Stimulated activated CD4-positive, alpha-beta T cell treated with anti-CD3 and anti-CD28 coated beads, Interleukin-1b, Interleukin-23, amount 100 ng/mL, for 48 hours (primary cell): ENCODE measurements at places on chromosomes 6 and 20.

- DNase-seq, result no peak
These were observed 404.4 kb downstream of the UTRN start for GRCh38 chr6:144689503-144690040.

DNA sequence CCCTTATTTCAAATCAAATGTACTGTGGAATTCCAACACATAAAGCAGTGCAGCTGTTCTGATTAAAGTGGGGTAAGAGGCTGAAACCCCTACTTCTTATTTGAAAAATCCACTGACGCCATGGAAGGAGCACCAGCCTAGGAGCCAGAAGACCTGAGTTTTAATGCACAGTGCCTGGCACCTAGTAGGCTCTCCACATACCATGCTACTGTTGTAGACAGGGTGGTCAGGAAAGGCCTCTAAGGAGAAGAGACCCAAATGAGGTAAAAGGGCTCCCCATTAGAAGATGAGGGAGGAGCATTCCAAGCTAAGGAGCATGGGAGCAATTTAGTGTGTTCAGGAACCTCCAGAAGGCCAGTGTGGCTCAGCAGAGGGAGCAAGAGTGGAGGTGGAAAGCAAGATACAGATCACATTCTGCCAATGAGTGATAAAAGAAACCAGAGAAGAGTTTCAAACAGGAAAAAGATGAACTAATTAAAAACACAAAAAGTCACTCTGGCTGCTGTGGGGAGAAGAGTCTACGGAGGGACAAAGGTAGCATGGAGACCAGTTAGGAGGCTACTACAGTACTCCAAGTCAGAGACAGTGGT is 11.8 kb upstream of the ZNF76 start:
- DNase-seq, result no peak

DNA sequence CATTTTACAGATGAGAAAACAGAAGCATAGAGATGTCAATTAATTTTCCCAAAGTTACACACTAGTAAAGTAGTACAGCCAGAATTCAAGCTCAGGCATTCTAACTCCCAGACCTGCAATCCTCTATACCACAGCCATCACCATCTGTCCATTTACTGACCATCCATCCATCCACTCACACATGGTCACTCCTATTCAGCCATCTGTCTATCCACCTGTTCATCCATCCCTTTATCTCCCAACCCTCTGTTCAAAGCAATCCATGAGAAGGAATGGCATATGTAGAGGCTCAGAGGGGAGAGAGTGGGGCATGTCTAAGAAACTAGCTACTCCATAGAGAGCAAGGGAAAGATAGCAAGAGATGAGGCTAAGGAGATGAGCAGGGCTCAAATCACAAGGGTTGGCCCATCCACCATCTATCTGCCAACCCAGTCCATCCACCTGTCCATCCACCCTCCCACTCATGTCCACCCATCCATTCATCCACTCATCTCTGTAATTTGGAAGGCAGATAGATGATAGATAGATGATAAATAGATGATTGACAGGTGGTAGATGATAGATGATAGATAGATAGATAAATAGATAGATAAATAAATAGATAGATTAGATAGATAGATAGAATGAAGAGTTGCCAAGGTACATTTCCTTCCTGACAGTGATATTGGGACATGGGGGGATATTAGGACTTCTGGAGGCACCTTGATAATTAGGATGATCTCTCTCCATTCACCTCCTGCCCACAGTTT is 12.2 kb upstream of the C6orf132 start:
- no peak for DNase-seq

DNA sequence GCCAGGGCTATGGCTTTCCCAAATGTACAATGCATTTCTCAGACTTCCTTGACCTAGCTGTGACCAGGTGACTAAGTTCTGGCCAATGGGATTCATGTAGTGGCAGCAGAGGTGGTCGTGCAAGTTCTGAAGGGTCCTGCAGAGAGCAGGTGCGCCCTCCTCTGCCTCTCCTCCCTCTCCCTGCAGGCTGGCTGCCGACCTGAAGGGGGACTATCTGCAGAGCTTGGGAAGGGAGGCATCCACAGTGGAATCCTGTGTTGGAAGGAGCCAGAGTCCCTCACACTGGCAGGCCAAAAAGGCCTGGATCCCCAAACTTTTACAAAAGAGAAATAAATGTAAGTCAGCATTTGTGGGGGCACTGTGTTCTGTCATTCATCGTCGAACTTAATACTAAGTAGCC is 66.6 kb downstream of the CDH26 start:
- no peak for DNase-seq
